Skeletal muscle cell (primary cell): ENCODE measurements at places on chromosomes 13 and 19.

DNA sequence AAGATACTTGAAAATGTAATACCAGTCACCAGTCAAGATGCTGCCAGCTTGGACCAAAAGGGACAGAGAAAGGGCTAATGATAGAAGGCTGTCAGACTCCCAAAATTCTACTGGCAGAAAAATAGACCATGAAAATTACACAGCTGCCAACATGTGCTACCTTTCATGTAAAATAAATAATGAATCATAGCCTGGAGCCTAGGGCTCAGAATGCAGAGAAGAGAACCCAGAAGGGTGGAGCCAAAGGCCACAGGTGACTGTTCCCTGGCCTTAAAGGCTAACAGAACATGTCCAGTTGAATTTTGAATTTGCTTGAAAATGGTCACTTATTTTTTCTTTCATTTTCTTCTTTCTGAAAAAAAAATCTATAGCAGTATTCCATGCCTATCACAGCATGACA is 1827.0 kb upstream of the MIR17HG start:
- no peak for DNase-seq

GRCh38 chr19:35128398-35129057 is 6.3 kb downstream of the LGI4 start:
- DNase-seq, result no peak

DNA sequence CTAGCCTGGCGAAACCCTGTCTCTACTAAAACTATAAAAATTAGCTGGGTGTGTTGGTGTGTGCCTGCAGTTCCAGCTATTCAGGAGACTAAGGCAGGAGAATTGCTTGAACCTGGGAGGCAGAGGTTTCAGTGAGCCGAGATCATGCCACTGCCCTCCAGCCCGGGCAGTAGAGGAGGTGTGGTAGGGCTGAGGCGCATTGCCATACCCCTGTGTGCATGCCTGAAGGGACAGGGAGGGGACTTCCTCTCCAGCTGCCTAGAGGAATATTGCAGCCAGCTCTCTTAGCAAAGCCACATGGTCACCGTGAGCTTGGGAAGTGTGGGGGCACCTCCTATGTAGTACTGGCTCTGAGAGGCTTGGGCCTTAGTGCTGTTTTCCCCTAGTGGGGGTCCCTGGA is 29.2 kb upstream of the PEPD start:
- no peak for DNase-seq

- DNase-seq, result no peak
Observed at GRCh38 chr13:75763512-75763911, 127.4 kb downstream of the LMO7 start.

DNA sequence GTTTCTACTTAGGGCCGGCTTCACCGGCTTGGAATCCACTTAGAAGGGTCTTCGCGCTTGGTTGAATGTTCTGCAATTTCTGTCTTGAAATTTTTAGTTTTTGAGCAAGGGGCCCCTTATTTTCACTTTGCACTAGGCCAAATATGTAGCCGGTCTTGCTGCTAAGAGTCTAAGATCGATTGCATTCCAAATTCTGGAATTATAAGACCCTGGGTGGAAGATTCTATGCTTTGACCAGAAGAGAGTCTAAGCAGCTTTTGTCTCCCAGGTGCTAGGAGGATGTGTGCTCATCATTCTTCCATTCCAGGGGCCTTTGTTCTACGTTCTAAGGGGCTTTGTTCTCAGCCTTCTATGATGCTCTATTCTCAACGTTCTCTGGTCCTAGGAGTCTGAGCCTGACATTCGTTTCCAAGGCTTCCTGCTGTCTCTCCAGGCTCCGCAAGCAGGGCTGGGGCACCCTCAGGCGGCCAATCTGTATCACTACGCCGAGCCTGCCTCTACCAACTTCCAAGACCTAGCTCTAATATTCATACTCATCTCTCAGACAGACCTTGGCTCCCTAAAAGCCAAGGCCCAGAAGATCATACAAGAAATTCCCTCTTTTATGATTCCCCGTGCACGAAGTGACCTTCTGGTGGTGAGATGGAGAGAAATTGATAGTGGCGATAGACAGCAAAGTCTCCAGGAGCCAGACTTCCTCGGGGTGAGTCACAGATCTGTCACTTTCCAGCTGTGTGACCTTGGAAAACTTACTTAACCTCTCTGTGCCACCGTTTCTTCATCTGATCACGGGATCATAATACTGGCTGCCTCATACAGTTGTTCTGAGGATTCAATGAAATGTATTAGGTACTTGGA is 982 bp upstream of the DACT3 start:
- DNase-seq, result peak; percentile 57

- no peak for DNase-seq
Observed at GRCh38 chr13:80821466-80821865, 480.5 kb upstream of the SPRY2 start.

DNA sequence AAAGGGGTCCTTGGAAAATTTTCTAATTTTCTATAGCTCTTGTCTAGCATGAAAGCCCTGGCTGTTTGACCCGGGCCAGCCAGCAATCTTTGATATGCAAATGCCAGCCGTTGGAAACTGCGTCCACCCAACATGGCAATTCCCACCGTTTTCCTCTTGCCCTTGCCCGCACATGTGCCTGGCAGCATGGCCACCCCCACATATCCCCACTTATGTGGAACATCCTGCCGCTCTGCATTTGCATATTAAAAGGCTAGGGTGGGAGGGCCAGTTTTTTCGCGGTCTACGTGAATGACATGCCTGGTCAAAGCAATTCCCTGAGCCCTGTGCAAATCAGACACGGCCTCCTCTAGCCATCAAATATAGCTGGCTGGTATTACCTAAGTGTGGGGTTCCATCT is 110.3 kb upstream of the TDRD3 start:
- no peak for DNase-seq

- DNase-seq, result no peak
Observed at GRCh38 chr19:246551-246950, 44.7 kb downstream of the PLPP2 start.

DNA sequence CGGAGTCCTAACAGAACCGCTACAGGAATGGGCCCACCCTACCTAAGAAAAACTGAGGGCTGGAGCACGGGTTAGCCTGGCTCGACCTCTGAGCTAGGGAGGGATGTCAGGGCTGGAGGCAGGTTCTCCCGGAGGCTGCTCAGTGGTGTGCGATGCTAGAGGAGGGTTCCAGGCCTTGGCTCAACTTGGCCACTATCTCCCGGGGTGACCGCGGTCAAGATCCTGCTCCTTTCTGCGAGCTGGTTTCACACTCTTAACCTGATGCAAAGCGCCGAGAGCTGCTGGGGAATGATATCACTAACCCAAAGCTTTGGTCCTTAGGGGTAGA is 301 bp downstream of the POP4 start:
- DNase-seq, result no peak

- peak; percentile 69 for DNase-seq
Observed at GRCh38 chr19:42108527-42109389, 23.5 kb downstream of the POU2F2 start.

DNA sequence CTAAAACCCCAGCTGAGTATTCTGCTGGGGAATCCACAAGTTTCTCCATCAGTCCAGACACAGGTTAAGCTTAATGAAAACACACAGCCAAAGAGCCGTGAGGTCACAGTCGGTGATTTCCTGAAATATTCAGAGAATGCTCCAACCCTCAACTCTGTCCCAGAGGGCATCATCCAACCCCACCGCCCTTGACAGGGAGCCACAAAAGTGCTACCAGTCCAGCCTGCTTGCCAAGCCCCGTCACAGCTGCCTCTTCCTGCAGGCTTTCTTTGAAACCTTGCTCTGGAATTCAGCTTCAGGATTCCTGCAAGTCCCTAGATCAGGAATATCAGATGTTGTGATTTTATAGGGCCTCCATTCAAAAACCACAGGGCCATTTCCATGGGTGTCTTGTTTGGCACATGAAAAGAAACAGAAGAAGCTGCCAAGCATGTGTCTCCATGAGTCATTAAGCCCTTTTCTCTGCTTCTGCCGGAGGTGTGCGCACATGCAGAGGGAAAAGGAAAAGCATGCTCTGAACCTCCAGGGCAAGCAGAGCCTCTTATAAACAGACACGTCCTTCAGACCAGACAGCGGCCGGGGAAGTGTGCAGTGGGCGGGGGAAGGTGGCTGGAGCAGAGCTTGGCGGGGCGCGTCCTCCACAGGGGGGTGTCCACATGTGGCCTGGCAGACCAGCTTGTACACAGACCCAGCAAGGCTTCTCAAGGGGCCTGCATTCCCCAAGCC is 164.7 kb downstream of the KATNAL1 start:
- peak; percentile 97 for DNase-seq

DNA sequence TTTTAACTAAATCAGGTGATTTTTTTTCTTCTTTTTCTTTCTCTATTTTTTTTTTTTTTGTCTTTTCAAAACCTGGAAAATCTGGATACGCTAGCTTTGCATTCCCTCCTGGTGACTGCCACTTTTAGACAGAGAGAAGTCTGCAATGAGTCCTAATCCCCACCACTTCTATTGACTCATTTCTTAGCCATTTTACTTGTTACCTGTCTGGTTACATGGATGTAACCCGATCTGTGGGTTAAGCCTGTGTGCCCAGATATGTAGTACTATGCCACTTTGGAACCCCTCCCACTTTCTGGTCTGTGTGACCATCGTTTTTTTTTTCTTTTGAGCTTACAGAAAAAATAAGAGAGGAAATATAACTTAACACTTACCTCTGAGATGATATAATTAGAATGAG is 817.8 kb upstream of the PCDH9 start:
- DNase-seq, result no peak

- peak; percentile 54 for DNase-seq
Observed at GRCh38 chr13:77034881-77035280, 7.9 kb upstream of the FBXL3 start.

DNA sequence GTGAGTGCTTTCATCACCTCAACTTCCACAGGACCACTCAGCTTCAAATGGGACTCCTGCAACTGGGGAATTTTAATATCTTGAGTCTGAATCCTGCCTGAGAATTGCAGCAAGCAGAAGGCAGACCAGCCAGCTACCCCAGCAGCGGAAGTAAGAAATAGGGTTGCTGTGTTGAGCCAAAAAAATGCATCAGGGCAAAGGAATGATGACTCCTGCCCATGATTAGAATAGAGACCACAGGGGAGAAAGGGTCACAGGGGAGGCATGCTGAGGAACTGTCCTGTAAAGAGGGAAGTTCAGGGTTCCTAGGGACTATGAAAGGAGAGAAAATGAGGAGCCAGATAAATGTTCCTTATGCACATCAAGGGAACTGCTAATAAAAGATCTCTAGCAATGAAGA is 370.2 kb downstream of the KCTD12 start:
- peak; percentile 68 for DNase-seq

DNA sequence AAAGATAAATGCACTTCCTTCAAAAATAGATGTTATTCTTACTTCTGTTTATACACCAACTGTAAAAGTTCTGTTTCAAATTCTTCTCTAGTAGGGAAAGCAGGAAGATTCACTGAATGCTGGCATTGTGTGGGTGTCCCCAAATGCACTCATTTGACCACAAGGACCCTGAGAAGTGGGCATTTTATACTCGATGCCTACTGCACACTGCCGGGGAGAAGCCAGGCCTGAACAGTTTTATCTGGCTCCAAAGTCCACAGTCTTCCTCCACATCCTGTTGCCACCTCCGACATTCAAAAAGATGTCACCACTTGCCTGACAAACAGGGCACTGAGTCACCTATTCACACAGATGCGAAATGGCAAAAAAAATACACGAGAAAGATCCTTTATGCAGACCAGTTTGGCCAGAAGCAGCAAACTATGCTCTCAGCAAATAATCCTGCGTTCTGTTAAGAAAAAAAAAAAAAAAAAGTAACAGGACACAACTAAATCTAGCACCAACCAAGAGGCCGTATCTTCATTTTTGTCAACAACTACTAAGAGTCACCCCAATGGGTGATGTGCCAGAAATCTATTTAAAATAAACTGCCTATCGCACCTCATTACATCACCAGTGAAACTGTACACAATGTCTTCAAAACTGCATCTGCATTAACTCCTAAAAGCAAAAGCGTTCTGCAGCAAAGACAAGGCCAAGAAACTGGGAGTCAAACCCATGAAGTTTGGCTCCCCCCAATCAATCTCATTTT is 6.2 kb downstream of the ZC3H4 start:
- DNase-seq, result no peak

DNA sequence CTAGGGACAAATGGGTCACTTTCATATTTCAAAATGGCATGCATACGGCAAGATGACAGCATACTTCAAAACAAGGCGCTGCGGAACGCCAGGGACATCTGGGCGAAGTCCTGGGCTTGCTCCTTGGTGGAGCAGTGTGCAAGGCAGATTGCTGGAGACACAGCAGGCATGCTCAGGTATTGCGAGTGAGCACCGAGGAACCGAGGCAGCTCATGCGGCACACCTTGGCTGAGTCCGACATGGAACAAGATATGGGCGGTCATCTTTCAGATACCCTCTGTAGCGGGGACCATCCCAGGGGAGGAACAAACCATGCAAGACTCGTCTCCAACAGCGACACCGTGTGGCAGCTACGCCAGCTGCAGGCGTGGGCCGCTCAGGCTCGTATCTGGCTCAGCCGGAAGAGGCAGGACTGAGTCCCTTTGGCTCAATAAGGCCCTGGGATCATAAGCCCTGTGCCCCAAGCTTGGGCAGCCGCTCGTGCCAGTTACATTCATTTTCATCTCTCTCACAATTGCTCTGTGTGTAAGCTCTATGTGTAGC is 112.4 kb downstream of the NUFIP1 start:
- no peak for DNase-seq

GRCh38 chr13:96172066-96172465 is 82.2 kb downstream of the HS6ST3 start:
- no peak for DNase-seq

DNA sequence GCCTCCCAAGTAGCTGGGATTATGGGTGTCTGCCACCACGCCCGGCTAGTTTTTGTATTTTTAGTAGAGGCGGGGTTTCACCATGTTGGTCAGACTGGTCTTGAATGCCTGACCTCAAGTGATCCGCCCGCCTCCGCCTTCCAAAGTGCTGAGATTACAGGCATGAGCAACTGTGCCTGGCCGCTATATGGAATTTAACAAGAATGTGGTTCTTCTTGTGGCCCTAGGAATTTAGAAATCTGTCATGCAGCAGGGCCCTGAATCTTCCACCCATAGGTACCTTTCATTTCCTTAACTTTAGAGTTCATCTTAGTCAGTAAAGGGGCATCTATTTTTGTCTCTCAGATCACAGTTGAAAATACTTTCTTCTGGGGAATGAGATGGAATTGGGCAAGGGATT is 25.6 kb upstream of the NDFIP2 start:
- no peak for DNase-seq

GRCh38 chr13:66778461-66778860 is 451.7 kb downstream of the PCDH9 start:
- no peak for DNase-seq

GRCh38 chr19:1257475-1258162 is 9.2 kb downstream of the MIDN start:
- no peak for DNase-seq
